Activated naive CD4-positive, alpha-beta T cell treated with anti-CD3 and anti-CD28 coated beads, Interleukin-2, amount 10 ng/mL, durations not matched to agents 7 days and 5 days (primary cell): ENCODE measurements at places on chromosomes 11 and 22.

DNA sequence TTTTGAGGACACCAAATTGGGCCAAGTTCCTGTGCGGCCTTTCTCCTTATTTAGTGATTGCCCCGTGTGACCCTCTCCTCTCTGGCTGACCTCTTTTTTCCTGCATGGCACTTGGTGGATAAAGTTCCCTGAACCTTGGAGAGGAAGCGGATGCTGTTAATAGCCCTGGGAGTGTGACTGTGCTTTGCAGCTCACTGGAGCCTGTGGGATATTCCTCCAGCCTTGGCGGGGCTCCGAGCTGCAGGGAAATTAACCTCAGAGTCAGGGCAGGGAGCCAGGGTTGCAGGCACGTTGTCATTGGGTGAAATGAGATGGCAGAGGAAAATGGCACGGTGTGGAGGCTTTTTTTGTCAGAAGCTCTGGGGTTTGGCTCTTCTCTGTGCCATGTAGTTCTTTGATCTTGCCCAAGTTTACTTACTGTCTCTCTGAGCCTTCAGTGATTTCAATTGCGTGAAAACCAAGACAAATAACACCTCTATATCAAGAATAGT, 965 bp downstream of the OR9Q1 start:
- no peak for DNase-seq

- DNase-seq = no peak
Measured at GRCh38 chr22:43427296-43428004, 15.6 kb downstream of the MPPED1 start.

DNA sequence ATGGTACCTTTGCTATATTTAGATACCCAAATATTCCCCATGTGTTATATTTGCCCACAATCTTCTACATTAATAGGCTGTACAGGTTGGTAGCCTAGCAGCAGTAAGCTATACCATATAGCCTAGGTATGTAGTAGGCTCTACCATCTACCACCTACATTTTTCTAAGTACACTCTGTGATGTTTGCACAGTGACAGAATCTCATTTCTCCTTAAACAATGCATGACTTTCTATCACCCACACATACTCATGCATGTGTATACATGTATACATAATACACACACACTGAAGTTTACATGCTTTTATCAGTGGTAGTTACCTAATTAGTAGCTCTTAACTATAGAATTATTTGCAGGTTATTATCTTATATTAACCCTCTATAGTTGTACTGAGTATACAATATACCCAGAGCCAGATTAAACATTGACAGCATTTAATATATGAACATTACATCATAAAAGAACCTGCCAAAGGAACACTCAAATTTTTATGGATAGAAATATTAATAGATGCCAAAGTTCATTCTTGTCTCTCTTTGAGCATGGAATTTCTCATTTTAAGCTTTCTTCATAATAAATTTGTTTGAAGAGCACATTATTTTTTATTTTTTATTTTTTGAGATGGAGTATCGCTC, 51.4 kb downstream of the ELP4 start:
- no peak for DNase-seq

- no peak for DNase-seq
Measured at GRCh38 chr11:75462117-75462653, 29.2 kb upstream of the KLHL35 start.

- DNase-seq = no peak
Measured at GRCh38 chr11:83726316-83726715, 440.1 kb upstream of the CCDC90B start.

DNA sequence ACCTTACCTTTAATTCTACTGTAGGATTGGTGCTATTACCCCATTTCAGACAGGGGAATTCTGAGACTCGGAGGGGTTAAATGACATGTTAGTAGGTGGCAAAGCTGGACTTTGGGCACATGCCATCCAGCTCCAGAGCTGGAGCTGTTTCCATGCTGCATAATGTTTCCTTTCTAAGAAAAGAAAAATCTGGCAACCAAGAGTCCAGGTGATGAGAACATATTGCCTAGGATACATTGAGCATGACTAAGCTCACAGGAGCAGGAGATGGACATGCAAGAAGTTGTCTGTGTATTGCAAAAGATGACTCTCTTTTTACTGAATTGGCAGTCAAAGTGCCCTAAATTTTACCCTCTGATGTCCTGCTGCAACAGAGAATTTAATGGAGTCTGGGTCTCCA, 150.8 kb upstream of the SYT13 start:
- no peak for DNase-seq

DNA sequence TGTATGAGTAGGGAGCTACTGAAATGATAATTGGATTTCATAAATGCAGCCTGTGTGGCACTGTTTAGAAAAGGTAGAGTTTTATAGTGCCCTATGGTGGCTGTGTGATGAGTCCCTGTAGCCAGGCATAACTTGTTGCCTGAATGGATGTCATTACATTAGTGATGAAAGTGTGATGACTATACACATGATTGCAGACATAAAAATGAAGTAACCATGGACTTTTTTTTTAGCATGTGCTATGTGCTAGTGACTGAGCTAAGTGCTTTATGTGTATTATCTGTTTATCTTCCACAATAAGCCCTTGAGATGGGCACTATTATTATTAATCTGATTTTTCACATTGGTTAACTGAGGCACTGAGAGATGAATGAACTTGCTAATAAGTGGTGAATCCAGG, 13.5 kb upstream of the GRAMD1B start:
- DNase-seq = no peak

DNA sequence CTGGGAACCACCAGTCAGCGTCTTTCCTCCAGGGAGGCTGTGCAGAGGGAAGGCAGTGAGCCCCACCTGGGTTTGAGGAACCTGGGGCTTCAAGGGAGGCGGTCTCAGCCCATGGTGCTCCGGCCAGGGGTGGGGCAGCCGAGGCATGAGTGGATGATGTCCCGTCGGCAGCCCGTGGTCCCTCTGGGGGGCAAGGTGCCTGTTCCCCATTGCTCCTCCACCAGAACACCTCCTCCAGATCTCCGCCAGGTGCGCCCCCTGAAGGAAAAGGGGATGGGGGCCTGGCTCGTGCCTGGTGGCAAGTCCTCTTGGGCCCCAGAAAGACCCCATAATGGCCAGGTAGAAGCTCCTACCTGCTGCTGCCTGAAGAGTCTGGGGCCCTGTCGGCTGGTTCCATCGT, 94.1 kb downstream of the KCNQ1 start:
- DNase-seq = peak; percentile 14

- no peak for DNase-seq
Measured at GRCh38 chr11:110130642-110131238, 37.5 kb downstream of the ZC3H12C start.

DNA sequence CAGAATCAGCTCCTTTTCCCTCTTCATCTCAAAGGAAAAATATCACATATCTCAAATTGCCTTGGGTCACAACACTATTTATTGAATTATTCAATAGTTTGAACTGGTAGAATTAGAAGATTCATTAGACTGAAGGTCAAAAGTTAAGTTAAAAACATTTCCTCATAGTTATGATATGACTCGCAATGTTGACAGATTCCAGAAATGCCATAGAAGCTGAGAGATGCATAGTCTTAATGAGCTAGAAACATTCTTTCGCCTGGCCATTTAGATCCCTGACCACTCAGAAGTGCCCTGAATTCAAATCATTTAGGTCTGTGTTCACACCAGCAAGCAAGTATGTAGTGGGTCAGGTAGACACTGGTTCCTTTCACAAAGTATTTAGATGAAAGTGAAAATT, 44.4 kb downstream of the FAT3 start:
- DNase-seq = no peak

DNA sequence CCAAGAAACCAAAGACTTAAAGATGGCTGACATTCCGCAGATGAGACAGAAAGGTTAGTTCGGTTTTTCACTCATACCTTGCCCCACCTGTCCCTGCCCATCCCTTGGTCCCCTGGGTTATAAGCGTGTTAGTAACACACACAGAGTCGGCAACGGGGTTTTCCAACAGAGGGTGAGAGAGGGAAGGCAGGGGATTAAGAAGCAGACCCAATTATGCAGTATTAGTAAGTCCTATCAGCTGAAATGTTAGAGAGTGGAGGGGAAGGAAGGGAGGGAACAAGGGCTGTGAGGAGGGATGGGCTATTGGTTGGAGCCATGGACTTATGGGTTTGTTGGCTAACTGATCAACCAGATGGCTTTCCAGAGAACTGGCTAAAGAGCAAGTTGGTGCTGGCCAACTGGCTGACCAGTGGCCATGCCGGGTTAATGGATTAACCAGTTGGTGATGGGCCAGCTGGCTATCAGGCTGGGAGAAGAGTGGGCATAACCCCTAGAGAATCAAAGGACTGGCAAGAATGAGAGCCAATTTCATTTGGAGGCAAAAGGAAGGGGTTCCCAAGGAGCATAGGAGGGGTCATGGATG, 45.5 kb downstream of the NRXN2 start:
- no peak for DNase-seq

DNA sequence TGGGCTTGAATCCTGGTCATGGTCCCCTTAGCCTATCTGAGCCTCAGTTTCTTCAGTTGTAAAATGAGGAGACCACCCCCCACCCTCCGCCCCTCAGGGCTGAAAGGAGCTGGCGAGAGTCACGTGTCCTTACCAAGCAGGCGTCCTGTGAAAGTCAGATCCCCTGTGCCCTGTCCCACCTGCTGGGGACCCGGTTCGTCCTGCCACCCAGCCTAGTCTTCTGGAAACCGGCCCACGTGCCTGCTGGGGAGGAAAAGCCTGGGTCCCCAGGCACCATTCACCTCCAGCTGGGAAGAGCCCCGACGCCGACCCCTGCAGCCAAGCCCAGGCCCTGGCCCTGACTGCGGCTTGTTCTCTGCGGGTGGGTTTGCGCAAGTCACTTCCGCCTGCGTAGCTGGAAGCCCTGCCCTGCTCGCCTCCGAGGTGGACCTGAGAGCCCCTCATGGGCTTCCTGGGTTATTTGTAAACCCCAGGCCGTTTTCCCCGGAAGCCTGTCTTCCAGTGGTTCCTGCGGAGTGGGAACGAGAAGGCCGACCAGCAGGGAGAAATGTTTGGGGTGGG, 679 bp upstream of the SSH3 start:
- DNase-seq = peak; percentile 30

- no peak for DNase-seq
Measured at GRCh38 chr22:30855677-30856518, 112.7 kb downstream of the MORC2 start.

- no peak for DNase-seq
Measured at GRCh38 chr11:62242021-62242420, at the start of gene SCGB1D2. Gene SCGB1D2 (plus strand): TSS chr11:62242239. CDS start chr11:62242308, 69 bp downstream.

- no peak for DNase-seq
Measured at GRCh38 chr22:37664249-37665101, 6.0 kb downstream of the PDXP start.

DNA sequence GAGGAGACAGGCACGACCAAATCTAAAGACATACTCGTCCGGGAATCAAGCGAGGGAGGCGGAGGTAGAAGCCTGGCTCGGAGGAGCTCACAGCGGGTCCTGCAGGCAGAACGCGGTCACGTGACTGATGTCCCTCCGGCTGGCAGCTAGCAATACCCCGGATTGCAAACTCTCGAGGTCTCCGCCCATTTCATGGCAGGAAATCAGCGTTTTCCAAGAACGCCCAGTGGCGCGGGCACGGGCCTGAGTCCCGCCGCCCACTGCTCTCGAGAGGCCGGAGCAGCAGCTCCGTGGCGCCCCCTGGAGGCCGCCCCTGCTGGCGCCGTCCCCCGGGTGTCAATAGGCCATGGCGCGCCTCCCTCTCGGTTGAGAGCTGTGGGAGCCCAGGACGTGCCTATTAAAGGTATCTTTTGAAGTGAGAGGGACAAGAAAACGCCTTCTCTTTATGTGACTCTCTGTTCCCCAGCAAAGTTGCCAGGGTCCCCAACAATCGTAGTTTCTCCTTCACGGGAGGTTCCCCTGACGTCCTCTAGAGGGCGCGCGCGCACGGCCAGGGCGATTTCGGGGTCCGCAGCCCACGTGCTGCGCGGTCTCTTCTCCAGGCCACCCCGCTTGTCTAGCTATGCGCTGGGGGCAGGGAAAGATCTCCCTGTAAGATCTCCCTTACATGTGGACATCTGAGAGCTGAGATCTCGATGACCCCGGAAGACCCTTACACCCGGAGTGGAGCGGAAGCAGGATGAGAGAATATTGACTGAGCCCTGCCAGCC, 37.3 kb upstream of the RBFOX2 start:
- DNase-seq = peak; percentile 72

DNA sequence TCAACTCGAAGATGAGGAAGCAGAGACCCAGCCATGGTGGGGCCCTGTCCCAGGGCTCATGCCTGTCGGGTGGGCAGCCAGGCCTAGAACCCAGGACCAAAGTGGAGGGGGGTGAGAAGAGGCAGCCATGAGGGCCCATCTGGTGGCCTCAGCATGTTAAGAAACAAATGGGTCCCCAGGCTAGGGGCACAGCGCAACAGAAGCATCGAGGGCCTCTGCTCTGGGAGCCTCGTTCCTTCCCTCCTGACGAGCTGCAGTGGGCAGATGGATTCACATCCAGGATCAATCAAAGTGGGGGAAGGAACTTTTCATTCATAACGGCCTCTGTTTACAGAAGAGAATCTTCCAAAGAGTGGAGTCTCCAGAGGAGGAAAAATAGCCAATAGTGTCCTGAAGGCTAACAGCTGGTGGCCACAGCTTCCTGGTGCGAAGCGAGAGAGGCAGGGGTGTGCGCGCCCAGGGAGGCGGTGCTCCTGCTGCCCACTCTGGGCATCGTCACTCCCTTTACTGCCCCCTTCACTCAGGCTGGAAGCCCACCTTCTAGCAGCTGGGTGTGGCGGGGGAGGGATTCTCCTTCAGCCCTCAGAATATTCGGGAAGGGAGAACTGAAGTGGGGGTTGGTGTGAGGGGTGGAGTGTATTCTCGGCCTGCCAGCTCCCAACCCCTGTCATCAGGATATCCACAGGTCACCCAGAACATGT, 4.3 kb downstream of the CBX7 start:
- no peak for DNase-seq
